ENCODE measurements at places on chromosomes 6 and 20.

- DNase-seq, result no peak
Observed at GRCh38 chr6:163294734-163295133, 119.8 kb upstream of the QKI start.

GRCh38 chr20:14538433-14538832 lies 201.0 kb upstream of the FLRT3 start:
- no peak for DNase-seq

DNA sequence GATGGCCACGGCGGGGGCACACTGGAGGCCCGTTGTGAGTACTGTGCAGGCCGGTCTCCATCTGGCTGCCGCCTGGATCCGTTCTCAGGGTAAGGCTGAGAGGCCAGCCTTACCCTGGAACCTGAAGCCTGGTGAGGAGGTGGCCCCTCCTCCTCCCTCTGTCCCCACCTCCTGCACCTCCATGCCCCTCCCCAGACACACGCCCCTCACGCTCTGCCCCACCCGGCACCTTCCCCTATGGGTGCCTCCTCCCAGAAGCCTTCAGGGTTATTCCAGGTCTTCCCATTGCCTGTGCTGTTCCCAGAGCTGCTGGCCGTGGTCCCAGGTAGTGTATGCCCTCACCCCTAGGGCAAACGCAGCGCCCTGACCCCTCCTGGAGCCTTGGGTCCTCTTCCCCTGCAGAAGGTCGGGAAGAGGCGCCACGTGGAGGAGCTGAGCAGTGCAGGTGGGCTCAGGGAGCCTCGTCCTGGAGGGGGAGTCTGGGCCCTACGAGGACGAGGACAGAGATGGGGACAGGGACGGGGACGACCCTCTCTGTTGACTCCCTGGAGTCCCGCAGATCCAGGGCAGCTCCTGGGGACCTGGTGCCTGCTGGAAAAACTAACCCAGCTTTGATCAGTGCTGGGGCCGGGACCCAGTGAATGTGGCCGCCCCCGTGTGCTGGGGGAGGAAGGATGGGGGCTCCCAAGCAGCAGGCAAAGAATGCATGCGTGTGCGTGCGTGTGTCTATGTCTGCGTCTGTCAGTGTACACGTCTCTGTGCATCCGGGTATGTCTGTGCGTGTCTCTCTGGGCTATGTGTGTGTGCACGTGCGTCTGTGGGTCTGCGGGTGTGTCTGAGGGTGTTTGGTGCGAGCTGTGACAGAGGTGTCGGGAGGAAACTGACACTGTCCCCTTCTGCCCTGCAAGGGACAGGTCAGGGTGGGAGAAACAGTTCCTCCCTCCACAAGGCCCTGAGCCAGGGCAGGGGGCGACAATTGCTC lies 8.2 kb upstream of the HRH3 start:
- no peak for DNase-seq

DNA sequence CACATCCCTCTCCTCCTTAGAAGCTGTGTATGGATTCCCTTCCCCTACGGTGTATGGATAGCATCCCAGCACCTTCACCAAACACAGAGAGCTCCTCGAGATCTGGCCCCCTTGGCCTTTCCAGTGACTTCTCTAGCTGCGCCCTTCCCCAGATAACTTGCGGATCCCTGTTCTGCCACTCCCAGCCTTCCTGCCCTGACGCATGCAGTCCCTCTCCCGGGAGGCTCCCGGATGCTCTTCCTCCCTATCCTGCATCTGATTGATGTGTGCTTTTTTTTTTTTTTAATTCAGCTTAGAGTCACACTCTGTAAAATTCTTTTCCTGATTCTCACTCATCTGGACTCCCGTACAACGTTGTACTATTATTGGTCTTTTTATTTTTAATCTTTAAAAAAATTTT lies 44.8 kb downstream of the GCNT2 start:
- no peak for DNase-seq

- no peak for DNase-seq
Observed at GRCh38 chr20:4122926-4123325, 107.6 kb upstream of the RNF24 start.

DNA sequence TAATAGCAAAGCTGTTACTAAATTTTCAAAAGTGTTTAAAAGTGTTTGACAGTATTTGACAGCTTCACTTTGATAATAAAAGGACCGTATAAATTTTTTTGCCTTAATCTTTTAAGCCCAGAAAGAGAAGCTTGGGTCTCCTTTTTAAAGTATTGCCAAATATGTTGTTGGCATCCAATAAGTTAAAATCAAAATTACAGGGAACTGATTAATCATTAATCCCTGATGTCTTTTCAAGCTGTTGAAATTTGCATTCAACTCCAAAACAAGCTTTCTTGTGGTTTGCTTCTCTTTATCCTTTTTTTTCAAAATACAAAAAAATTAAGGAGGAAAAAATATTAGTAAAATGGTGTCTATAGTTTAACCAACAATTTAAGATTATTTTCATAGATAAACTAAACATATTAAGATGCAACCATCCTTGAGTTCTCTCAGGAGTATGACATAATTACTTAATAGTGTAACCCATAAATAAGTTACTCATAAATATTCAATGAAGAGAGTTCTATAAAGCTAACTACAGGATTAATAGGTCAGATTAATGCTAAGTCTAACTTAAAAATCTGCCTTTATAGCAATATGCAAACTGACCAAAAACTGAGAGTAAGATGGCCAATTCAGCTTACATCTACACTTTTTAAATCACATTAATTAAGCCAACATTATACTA lies 27.0 kb upstream of the CALHM6 start:
- no peak for DNase-seq

- DNase-seq, result peak; percentile 18
Observed at GRCh38 chr6:63643862-63644261, 8.3 kb downstream of the PHF3 start.

DNA sequence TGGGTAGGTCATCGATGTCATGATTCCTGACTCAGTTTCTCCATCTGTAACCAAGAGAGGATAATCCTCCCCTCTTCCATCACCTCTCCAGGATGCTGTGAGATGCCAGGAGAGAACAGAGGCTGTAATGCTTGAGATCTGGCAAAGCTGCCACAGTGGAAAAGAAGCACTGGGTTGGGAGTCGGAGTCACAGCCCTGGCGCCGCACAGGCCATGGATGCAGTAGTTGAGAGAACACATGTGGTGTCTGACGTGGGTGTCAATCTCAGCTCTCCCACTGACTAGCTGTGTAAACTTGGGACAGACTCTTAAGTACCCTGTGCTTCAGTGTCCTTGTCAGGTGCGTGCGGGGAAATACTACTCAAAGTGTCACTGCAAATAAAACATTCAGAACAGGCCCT lies 47.3 kb downstream of the LRFN2 start:
- no peak for DNase-seq

- no peak for DNase-seq
Observed at GRCh38 chr6:119683031-119683430, 333.5 kb upstream of the MAN1A1 start.

DNA sequence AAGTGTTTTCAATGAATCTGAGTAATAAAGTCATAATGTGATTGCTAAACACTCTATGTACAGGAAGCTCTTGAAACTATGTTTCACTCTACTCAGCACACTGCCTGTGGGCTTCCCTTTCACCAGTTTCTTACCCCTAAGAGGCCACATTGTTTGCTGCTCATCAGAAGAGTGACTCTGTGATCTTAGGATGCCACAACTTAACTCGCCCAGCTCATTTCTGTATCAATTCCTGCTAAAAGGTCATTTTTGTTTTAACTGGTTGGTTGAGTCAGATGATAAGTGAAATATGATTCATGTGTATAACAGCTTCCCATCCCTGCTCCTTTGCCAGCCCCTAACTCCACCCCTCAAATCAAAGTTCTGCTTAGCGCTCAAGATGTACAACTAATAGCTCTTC lies 9.8 kb upstream of the NDUFAF4 start:
- peak; percentile 93 for DNase-seq

GRCh38 chr20:53245574-53245973 lies 273.4 kb downstream of the TSHZ2 start:
- DNase-seq, result no peak

DNA sequence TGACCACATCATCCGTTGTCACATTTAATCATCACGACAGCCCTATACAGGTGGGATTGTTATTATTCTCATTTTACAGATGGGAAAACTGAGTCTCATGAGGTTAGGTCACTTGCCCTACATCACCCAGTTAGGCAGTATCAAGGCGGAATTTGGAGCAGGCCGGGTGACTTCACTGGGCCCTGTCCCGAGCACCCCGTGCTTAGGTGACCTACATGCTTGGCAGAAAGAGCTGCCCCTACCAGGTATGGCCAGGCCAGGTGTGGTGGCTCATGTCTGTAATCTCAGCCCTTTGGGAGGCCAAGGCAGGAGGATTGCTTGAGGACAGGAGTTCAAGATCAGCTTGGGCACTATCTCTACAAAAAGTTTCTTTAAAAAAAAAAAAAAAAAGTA lies 44.0 kb downstream of the RIN2 start:
- DNase-seq, result no peak

DNA sequence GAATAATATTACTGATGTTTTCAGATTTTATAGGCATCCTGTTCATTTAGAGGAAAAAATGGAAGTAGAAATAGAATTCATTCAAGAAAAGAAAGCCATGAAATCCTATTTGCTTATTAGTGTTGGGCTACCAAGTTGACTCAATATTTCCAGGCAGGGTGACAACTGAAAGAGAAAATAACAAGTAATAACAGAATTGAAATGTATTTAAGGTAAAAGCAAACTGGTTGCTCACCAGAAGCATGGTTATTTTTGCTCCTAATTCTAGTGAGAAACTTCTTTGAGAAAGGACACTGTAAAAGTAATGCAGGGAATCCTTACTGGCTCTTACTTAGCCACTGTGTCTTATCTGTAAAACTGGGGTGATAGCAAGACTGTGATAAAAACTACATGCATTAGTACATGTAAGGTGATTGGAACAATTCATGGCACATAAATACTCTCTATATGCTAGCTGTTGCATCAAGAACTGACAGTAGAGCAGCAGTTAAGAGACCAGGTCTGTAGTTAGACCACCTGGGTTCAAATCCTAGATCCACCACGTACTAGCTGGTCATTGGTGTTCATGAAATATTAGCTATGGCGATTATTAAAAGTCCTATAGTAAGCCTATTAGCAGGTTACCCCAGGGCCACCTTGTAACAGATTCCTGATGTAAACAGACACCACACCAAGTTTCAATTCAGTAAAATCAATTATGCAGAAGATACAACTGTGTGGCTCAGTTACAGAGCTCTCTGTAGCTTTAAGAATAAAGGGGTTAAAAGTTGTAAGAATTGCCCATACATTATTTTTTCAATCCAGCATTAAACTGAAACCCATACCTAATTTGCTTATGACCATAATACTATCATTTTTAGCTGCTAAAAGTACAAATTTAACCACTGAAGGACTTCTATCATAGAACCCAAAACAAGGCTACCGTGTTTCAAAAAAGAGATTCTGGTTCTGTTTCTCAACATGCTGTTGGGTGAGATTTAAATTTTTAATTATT lies 159.2 kb upstream of the COL21A1 start:
- no peak for DNase-seq

DNA sequence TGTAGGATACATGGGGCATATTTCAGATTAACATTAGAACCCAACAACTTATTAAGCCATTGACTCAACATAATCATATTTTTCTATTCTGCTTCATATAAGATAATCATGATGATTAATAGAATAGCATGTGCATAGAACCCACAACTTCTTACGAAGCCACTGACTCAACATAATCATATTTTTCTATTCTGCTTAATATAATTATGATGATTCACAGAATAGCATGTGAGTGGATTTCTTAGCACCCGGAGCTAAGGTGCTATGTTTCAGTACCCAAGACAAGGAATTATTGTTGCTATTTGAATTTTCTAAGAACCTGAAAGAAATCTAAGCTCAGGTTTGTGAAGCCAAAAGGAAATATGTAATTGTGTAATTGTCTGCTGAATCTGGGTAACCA lies 96.8 kb downstream of the TENT5A start:
- DNase-seq, result no peak

- peak; percentile 95 for DNase-seq
Observed at GRCh38 chr6:25138233-25138933, 140.8 kb upstream of the CARMIL1 start.

DNA sequence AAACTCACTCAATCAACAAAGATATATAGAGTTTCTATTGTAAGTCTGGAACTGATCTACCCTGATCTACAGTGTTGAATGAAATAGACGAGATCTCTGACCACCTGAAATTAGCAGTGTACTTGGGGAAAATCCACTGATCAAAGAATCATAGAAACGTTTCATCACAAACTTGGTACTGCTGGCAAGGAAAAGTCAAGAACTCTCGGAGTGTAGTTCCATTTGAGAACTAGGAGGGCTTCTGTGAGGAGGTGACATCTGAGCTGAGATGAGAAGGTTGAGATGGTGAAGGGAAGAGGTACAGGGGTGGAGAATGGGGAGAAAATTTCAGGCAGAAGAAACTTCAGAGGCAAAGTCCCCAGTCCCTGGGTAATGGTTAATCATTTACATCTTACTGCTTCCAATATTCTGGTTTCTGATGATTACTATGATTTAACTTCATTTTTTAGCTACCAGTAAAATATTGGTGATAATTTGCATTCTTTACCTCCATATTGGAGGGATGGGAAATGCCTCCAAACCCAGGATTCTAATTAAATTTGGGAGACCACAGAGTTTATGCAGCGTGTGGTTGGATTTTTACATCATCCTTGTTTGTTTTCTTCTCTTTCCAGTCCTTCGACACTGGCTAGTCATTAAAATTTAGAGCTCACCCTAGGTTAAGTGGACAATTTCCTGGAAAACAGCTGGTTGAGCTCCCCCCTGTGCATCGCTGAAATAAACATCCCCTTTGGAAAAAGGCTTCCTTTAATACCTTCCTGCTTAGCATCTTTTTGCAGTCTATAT lies 191.9 kb downstream of the BCAS1 start:
- DNase-seq, result no peak

DNA sequence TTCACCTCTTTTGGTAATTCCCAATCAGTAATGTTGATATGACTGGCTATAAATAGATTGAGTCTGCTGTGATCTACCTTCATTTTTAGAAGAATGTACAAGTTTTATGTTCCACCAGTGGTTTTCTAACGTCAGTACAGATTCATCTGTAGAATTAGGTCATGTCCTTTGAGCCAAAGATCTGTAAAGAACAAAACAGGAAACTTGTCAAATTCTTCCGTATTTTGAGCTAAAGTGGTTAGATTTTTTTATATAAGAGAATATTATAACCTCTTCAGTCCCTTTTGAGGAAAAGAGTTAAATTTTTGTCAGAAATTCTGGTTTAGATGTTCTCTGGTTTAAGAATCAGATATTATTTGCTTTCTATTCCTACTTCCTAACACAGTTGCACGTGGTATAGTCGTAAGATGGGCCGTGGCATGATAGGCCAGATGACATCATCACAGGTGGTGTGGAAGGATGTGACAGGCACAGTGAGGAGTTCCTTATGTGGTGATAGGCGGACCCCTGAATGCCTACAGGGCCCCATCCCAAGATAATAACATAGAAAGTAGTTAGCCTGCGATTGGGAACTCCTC lies 62.3 kb downstream of the SNX9 start:
- peak; percentile 58 for DNase-seq

All from activated CD4-positive, alpha-beta T cell treated with anti-CD3 and anti-CD28 coated beads, Interleukin-10, Interleukin-2, amounts not matched to agents 100 ng/mL and 50 ng/mL, durations not matched to agents 16 hours and 8 hours (primary cell).